ENCODE measurements at places on chromosomes 1 and 21. TPM values are rescaled to one million over a fixed set of nuclear protein-coding genes. Genes with fewer than 3 reads are reported as not detected.

Gene DPT
- total RNA-seq = not detected

Gene TLCD4
- total RNA-seq = 10.1 TPM

Gene FNDC10
- total RNA-seq = 1.1 TPM

Gene TSPEAR
- total RNA-seq = not detected

Gene RNF186
- total RNA-seq = not detected

Gene ANKRD34A
- total RNA-seq = 0.59 TPM

Gene KLHDC8A
- total RNA-seq = not detected

Gene SLC44A5
- not detected for total RNA-seq

Gene RNU1-4
- not detected for total RNA-seq

Gene SPOCD1
- total RNA-seq = 52.0 TPM
